ENCODE measurements at places on chromosomes 11 and 22.

- DNase-seq, result no peak
Observed at GRCh38 chr11:119352857-119353260, 6.4 kb upstream of the MFRP start.

DNA sequence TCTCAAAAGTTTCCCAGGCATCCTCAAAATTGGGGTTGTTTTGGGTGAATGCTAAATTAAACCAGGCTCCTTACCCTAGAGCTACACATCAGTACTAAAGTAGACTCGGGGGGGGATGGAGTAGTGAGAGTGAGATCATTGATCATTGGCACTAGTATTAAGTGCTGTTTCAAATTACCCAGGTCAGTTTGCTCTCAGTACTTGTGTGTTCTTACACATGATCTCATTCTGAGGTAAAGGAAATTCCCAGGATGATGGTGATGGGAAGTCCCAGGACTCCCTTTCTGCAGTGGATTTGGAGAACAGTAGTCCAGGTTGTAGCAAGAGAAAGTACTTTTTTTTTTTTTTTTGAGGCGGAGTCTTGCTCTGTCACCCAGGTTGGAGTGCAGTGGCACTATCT is 12.5 kb downstream of the RBM4 start:
- DNase-seq, result peak; percentile 29

DNA sequence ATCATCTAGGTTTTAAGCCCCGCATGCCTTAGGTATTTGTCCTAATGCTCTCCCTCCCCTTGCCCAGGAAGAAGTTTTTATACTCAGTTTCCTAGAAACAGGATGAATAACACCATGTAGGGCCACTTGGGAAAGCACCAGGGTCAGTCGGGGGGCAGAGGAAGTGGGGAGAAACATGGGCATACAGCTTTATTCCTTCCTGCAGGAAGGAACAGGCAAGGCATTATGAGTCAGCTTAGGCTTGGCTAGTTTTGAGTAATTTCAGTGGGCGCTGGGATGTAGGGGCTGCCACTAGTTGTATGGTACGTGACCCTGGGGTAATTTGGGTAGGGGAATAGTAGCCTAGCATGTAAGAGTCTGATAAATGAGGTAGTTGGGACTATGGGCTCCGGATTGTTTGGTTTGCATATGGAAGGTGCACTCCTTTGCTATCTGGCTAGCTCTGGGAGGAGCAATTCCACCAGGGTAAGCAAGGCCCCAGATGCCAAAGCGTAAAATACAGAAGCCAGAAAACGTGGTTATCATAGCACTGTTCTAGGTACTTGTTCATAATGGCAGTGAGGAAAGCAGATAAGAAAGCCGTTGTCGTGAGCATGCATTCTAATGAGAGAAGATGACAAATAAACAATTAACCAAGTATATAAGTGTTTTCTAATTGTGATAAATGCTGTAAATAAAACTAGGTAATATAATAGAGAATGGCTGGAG is 24.8 kb downstream of the ACER3 start:
- peak; percentile 62 for DNase-seq

DNA sequence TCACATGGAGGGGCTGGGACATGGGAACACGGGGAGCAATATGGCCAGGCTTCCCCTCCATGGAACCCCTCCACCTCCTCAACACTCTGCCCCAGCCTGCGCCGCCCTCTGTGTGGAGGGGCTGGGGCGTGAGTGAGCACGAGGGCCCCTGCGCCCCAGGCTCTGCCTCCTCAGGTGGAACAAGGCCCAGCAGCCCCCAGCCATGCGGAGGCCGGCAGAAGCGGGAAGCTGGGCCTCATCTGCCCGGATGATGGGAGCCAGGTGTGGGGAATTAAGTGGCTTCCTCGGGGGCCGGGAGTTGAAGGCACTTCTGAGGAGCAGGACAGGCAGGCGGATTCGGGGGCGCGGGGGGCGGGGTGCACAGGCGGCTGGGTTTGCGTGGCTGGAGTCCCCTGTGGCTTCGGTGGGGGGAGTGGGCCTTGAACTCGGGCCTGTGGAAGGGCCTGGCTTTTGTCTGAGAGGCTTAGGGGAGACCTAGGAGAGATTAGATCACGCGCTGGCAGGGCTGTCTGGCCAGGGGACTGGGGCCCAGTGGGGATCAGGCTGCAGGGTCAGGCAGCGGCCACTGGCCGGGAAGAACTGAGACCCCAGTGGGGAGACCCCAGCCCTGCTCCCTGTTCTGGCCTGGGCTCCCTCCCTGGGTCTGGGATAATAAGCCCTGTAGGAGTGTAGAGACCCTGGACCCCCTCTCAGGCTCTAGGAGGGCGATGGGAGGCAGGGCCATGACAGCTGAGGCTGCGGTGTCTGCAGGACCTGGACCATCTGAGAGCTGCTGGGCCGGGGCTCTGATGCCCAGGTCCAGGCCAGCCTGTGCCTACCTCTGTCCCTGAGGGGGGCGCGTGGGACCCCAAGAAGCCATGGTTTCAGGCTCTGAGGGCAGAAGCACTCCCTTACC is 13.3 kb downstream of the PRR33 start:
- no peak for DNase-seq

DNA sequence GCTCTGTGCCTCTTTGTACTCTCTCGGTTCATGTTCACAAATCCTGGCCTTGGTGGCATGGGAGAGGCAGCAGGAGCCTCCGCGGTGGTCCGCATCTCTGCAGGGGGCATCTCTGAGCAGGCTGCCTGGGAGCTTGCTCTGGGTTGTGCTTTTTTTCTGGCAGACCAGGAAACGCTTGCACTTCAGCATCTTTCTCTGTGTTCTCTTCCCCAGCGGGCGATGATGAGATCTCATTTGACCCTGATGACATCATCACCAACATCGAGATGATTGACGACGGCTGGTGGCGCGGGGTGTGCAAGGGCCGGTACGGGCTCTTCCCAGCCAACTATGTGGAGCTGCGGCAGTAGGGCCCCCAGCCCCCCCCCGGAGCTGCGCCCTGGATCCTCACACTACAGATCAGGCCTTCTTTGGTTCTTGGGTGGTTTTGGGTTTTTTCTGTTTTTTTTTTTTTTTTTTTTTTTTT is 36.5 kb downstream of the CTTN start:
- DNase-seq, result no peak
